ENCODE measurements at places on chromosomes 5 and 9.
A peak's percentile ranks its signal among the peaks of the same experiment; 100 is the strongest.

GRCh38 chr5:113574417-113574816 lies 60.9 kb downstream of the YTHDC2 start:
- DNase-seq = no peak

GRCh38 chr9:73701415-73702057 lies 549.9 kb downstream of the ANXA1 start:
- DNase-seq = no peak

DNA sequence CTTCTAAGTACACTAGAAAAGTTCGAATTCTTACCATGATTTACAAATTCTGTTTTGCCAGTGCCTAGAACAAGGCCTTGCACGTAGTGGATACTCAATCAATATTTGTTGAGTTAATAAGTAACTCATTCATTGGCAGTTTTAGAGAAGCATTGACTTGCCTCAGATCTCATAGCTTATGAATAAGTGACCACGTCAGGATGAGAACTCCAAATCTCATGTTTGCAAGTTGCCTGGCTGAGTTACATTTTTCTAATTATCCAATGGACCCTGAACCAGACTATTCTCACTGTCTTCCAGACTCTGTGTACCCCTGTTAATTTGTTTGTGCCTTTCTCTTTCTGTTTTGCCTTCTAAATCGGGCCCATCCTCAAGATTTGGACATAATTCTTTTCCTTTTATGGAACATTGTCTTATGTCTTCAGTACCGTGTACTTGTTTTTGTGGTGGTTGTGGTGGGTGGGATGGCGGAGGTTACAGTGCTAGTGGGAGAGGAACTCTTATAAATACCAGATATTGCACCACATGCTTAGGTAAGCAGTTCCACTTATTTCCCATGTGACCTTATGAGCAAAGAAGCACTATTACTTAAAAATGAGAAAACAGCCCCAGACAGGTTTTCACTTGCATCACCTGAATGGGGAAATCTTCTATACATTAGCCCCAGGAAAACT lies 96.3 kb downstream of the UNC13B start:
- no peak for DNase-seq

GRCh38 chr9:35932735-35933134 lies 23.4 kb downstream of the SPAAR start:
- DNase-seq = no peak

DNA sequence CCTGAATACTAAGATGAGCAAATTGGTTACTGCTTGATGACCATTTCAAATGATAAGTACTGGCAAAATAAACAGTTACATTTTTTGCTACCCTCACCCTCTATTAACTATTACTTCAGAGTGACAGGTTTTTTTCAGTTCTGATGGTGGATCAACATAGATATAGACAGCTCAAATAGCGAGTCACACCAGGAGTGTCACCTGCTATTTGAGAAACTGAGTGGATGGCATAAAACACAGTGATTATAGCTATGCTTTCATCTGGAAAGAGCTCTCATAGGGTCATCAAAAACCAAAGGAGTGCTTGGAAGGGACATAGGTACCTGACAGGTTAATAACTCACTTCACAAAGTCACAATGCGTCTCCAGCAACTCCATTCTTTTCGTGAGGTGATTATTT lies 244.5 kb upstream of the C9orf72 start:
- no peak for DNase-seq

GRCh38 chr5:54091307-54092130 lies 218.9 kb downstream of the ARL15 start:
- no peak for DNase-seq

- no peak for DNase-seq
Measured at GRCh38 chr5:160450164-160450932, 28.7 kb downstream of the PTTG1 start.

DNA sequence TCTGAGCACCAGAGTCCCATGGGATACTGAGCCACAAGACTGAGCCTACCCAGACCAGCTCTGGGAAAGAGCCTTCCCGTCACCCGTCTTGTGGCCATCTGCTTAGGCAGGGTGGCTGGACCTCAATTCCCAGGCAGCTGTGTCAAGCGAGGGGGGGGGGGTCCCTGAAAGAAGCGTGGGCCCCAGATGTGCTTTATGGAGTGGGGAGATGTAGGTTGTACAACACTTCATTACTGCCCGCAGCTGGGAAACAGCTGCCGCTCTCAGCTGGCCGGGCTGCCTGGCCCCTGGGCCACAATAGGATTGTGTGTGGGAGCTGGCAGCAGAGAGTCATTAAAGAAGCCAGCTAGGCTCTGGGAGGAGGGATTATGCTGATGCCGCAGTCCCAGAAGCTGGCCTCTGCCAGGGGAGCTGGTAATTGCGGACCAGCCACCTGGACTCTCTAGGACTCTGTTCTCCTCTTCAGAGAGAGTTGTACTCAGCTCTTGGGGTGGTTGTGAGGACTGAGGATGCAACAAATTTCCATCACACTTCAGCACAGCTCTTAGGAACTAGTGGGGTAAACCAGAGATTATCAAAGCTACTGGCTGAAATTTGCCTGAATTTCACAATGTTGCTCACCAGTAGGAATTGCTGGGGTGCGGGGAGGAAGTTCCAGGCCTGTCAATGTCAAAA lies 145.4 kb downstream of the GADD45G start:
- DNase-seq = no peak

GRCh38 chr5:174167080-174167910 lies 121.8 kb downstream of the NSG2 start:
- no peak for DNase-seq

GRCh38 chr9:133248726-133249295 lies 26.2 kb downstream of the ABO start:
- DNase-seq = no peak

DNA sequence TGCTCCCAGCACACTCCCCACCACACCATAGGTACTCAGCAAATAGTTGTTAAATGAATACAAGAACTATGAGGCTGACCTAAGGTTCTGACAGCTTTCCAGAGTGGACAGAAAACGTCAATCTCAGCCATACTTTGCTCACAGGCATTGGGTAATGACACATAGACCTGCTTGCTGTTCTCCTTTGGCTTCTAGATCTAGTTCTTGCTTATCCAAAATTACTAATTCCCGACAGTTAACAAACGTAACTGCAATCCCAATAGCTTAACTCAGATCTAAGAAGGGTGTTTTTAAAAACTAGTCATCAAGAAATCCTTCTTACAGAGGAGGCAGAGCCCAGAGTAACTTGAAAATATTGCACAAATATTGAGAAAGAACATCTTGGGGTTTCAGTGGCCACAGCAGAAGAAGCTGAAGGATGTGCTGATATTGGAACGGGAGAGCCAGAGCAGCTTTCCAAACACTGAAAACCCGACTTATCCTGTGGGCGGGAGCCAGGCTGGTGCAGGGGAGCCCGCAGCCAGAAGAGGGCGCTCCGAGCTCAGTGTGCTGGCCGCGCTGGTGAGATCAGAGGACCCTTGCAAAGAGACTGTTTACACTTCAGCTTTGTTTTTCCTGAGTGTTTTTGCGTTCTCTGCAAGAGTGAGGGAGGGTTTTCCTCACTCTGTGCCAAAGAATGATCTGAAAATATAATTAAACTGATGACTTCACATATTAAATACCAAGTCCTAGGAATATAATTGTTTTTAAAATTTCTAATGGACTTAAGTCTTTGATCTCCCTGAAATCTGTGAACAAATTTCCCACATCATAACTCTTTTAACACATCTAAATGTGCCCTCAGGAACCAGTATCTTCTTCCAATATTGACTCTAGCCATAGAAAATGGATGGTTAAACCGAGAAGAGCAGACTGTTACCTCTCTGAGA lies 30.3 kb downstream of the FGF1 start:
- DNase-seq = peak; percentile 68

DNA sequence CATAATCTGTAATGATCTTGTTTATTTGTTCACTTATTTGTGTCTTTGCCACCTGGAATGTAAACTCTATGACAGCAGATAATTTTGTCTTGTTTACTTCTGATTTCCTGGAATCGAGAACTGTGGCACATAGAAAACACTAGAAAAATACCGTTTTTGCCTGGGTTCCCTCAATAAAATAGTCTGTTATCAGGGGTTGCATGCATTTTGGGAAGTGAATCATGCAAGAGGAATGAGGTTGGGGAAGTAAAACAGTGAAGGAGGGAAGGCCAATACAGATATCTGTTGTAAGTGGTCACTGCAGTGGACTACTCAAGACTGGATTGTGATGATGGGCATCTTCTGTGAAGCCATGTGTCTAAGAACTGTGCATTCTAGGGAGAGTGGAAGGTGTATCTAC lies 45.2 kb upstream of the IL6ST start:
- DNase-seq = no peak

DNA sequence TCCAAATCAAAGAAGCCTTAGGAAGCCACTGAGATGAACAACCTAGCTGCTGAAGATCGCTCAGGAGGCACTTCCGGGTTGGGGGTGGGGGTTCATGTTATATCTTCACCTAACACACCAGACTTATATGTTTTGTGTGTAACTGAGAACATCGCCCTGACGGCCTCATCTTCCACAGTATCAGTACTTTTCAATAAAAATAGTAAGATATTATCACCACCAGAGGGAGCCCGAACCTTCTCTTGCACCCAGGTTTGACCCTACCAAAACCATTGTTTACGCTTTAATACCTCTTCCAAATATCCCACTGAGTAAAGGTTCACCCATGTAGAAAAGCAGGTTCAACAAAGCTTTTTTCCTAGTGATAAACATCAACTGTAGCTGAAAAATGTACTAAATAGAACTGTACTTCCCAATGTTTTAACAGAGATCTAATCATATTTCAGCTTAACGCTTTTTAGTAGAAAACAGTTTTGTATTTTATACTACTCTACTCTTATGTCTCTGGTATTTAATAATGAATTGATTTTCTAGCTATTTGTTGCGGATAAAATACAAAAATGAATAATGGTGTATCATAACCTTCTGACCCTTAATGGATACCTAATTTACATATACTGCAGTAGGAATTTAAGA lies 244.0 kb downstream of the EPB41L4A start:
- DNase-seq = no peak

Measured in stimulated activated CD4-positive, alpha-beta T cell treated with anti-CD3 and anti-CD28 coated beads, TNF-alpha, amount 100 ng/mL, for 1 hour (primary cell).